Mesothelial cell of epicardium (in vitro differentiated cells): ENCODE measurements at places on chromosomes 4 and X.

DNA sequence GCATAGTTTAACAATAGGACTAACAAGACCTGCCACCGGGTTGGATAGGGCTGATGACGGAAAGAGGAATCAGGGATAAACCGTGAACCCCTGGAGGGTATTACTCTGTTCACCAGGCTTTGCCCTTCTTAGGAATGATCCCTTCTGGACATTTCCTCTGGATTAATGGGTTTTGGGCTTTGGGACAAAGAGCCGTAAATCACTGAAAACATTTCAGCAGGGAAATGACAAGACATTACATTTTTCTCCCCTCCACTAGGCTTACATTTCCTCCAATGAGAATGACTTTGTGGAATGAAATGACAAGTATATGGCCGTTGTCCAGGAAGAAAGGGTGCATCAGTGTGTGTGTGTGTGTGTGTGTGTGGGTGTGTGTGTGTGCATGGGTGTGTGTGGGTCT lies 25.9 kb upstream of the RBPJ start:
- no peak for DNase-seq

DNA sequence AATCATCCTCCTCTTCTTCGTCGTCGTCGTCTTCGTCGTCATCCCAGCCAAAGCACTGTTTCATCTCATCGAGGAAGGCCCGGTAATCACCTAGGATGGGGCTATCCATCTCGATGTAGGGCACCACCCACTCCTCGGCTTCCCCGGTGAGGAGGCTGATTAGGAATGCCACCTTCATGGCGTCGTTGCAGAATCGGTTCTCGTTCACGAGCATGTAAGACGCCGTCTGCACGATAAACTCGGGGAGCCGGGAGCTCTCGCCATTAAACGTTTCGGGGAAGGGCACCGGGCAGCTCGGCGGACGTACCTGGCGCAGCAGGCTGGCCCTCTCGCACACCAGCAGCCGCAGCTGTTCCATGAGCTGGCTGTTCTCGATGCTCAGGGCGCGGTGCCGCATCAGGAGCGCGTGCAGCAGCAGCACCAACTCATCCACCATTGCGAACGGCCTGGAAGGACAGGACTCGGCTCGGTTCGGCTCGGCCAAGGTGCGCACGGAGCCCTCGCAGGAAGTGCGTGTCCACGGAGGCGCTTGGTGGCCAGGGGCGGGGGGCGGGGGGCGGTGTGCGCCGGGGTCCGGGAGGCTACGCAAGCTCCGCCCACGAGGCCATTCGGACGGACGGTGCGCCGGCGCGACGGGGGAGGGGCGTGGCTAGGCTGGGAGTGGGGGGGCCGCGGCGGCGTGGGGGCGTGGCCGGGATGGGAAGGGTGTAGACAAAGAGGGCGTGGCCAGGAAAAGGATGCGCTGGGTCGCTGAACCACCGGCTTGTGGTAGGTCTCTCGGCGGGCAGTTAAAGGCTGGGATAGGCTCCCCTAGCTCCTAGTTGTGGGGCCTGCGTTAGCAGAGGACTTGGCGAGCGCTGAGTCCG lies at the start of gene LDOC1:
Gene LDOC1 (minus strand): TSS at position 544 of the 866 bp plus-strand sequence. CDS start 108 bp downstream, at position 436.
- DNase-seq, result peak; percentile 82

- no peak for DNase-seq
Observed at GRCh38 chr4:179597301-179597700, 2155.1 kb upstream of the AGA start.

GRCh38 chr4:127174201-127174600 lies 458.6 kb upstream of the INTU start:
- no peak for DNase-seq

DNA sequence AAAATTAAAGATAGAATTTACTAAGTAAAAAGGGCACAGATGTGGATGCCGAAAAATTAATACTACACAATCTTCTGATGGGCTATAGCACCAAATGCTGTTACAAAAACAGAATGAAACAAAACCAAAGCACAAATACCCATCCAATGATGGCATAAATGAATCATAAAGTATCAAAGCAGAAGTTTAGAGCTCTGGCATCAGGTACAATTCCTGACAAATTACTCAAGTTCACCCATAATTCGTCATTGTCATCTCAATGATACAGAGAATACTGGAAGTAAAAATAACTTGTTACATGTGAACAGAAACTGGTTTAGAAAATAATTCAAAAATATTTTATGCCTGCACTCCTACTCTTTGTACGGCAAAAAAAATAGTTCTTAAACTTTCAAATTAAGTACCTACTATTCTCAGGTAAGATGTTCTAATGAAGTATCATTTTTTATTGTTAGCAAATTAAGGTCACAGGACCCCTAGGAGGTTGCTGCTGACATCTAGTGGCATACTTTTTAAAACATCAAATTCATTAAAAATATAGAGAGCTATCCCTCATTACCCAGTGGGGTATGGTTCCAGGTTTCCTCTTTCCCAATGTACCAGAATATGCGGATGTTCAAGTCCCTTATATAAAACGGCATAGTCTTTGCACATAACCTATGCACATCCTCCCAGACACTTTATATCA lies 126.1 kb downstream of the INPP4B start:
- DNase-seq, result no peak

- no peak for DNase-seq
Observed at GRCh38 chr4:11341337-11342043, 87.2 kb downstream of the HS3ST1 start.

DNA sequence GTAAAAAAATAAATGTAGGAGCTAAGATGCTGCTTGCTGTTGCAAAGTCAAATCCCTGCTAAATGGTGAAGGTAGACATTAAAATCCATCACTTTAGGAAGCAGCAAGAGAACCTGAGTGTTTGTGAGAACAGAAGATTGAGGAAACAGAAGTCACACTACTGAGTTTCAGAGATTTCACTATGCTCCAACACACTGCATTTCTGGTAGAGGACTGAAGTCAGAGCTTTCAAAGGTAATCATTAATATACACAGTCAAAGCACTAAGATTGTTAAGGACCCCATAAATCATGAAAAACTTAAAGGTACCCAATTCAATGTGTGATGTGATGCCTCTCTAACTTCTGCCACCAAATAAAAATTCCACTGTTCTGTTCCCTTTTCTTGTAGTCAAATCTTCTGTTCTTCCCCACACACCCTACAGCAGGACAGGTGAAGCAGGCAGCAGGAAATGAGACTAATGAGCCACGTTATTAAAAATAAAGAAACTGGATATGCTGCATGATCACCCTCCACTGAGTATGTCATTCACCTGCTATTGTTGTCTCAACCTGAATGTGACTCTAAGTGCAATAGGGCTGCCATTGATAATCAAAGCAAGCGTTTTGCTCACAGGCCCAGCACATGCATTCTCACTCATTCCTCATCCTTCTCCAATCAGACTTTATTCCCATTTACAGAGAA lies 28.9 kb upstream of the APELA start:
- no peak for DNase-seq

GRCh38 chr4:6680372-6681034 lies 13.2 kb upstream of the S100P start:
- no peak for DNase-seq

DNA sequence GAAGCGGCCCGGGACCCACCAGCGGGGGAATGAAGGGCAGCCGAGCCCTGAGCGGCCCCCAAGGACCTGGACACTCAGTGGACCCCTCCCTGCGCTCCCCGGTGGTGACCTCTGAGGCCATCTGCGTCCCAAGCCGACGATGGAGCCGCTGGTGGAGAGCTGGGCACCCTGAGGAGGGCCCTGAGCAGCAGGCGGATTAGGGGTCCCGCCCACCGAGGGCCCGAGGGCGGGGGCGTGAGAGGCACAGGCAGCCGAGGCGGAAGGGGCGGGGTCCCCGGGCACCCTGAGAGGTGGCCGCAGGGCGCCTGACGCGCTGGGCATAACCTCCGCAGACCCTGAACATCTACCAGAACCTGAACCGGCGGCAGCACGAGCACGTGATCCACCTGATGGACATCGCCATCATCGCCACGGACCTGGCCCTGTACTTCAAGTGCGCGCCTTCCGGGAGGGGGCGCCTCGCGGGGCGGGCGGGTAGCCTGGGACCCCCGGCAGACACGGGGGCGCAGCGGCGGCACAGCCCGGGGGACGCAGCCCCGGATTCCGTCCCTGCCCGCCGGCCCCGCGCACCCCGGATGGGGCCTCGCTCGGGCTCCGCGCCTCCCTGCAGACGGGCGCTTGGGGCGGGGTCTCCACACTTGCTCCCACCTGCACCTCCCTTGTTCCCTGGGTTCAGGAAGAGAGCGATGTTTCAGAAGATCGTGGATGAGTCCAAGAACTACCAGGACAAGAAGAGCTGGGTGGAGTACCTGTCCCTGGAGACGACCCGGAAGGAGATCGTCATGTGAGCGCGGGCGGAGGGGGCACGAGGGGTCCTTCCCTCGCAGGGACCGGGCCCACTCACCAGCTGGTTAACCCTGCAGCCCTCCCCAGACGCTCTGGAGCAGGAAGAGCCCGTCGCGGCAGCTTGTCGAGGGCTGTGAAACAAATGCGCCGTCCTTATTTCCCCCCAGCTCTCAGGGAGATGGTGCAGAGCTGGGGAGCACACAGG lies 10.3 kb downstream of the ATP5ME start:
- DNase-seq, result no peak

DNA sequence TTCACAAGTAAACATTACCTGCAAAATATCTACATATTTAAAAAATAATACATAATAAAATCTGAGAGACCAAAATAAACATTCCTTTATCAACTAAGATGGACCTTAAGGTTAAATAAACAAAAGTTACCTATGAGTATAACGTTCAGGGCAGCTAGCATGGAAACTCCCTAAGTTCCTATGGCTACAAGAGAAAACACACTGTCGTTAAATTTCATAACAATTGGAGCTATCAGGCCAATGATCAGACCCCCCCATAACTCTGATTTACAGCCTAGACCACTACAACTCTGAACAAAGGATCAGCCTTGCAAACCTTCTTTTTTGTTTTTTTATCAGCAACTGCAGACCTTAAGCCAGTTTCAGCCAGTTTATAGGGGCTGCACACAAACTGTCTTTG lies 1418.4 kb downstream of the PCDH18 start:
- no peak for DNase-seq

DNA sequence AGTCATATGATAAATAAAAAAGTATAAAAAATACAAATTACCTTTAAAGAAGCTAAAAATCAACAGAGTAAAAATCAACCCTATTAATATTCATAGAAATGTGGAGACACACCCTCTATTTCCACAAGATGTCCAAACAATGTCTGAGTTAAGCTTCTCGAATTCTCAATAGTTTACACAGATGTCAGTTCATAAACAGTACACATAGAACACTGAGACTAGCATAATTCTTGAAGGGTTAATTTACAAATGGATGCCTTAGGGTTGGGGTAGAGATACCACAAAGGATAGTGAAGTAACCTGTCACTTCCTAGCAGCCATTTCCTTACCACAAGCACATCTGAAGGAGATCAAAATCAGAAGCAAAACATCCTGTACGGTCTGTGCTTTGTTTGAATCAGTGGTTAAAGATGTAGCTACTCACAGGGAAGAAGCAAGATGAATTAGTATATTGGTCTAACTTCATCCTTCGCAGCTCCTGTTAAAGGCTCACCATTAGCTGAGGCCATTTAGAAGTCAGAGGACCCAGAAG lies 2393.9 kb downstream of the ARAP2 start:
- no peak for DNase-seq

DNA sequence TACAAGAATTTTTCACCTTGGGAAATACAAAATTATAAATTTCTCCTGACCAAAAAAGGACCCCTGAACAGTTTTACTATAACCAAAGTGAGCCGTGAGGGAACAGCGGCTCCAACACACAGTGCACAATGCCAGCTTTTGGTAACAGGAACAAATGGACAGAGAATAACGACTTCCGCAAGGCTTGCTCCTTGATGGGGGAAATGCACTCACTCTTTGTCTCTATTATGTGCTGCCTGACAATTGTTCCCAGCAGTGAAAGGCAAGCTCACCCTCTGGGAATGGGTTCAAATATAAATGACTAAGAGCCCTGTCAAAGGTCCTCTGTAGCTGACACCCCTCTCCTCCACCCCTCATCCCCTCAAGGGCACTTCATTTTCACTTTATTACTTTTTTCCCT lies 325.8 kb upstream of the GALNT7 start:
- no peak for DNase-seq

DNA sequence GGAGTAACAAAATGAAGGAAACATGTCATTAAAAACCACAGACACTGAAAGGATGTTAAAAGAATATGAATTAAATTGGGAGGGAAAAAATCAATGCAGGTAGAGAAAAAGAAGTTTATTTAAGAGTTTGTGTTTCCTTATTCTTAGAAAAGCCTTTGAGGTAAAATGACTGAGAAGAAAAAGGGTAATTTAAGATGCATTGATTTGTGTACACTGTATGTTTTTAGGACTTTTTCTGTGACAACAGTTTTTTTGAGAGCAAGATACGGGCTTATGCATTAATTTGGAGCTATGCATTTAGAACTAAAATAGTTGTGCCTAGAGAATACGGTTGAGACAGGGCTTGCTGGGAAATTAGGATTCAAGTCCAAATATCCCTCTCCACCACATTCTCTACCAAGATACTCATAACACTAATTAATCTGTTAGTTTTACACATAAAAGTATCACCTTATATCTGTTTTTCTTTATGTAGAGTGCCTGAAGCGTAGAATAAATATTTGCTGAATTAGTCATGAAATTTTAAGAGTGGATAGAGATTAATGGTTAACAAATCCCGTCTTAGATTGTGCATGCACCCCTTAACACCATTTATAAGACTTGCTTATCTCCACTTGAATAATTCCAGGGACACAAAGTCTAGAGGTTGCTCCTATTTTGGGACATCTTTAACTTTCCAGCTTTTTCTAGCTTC lies 232.5 kb downstream of the PCDH7 start:
- DNase-seq, result no peak

DNA sequence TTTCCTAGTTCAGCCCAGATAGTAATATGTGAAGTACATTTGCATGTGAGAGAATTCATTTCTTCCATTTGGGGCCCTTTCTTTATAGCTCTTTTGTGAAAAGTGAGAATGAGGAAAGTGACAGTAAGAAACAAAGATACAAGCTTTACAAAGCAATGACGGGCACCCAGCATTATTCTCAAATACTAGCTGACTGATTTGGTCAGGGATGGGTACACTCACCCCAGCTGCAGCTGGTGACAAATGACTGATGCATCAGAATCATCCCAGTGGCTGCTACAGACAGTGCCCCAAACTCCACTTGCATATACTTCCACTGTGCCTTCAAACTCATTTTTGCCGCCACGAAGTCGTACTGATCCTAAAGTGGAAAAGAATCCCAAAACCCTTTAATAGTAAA lies 14.8 kb downstream of the PRSS12 start:
- no peak for DNase-seq

GRCh38 chrX:39674490-39675161 lies 423.1 kb downstream of the BCOR start:
- no peak for DNase-seq

GRCh38 chr4:164734484-164734883 lies 19.4 kb upstream of the SMIM31 start:
- no peak for DNase-seq

DNA sequence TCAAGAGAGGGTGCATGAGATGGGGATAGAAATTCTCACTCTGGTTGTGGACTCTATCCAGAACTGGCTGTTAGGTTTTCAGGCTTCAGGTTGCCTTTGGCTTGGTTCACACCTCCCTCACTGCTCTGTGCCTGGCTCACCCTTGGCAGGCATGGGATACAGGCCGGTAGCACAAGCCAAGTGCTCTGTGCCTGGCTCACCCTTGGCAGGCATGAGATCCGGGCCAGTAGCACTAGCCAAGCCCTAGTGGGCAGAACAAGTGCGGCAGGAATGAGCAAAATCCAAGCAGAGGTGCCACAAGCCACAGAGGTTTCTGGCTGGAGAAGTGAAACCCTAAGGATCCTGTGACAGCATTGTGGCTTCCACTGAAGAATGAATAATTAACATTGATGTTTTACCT lies 1642.3 kb downstream of the C4orf33 start:
- no peak for DNase-seq
